ENCODE measurements at places on chromosomes 13 and 19. TPM values are rescaled to one million over a fixed set of nuclear protein-coding genes. Genes with fewer than 3 reads are reported as not detected.

GRCh38 chr19:40241809-40242384 lies 15.4 kb upstream of the CCNP start:
- DNase-seq = no peak

- no peak for DNase-seq
These were observed 295.6 kb downstream of the TBC1D4 start for GRCh38 chr13:75186379-75186778.

GRCh38 chr19:35727956-35728706 lies 10.3 kb downstream of the KMT2B start:
- no peak for DNase-seq

DNA sequence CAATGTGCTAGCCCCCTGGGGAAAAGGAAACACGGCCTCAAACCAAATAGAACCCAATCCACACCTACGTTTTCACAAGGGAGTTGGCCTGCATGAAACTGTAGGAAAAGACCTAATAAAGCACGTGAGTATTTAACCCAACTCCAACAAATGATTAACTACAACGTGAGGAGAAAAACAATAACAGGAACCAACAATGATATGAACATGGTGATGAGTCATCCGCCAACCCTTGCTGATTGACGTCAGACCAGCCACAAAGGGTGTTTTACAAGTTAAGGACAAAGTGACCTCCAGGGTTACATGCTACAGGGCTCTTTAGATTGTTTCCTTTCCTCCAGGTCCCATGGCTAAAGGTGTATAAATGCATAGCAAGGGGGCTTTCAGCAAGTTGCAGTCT lies 460.5 kb downstream of the COG6 start:
- DNase-seq = peak; percentile 44

Gene AMER2
- 0.87 TPM for total RNA-seq

- DNase-seq = no peak
These were observed 80.7 kb upstream of the OLFM4 start for GRCh38 chr13:52947921-52948373.
